NCI-H2029 treated with DMSO at 0.1 percent for 48 hours (cell line): ENCODE measurements at places on chromosomes 6 and 20.

DNA sequence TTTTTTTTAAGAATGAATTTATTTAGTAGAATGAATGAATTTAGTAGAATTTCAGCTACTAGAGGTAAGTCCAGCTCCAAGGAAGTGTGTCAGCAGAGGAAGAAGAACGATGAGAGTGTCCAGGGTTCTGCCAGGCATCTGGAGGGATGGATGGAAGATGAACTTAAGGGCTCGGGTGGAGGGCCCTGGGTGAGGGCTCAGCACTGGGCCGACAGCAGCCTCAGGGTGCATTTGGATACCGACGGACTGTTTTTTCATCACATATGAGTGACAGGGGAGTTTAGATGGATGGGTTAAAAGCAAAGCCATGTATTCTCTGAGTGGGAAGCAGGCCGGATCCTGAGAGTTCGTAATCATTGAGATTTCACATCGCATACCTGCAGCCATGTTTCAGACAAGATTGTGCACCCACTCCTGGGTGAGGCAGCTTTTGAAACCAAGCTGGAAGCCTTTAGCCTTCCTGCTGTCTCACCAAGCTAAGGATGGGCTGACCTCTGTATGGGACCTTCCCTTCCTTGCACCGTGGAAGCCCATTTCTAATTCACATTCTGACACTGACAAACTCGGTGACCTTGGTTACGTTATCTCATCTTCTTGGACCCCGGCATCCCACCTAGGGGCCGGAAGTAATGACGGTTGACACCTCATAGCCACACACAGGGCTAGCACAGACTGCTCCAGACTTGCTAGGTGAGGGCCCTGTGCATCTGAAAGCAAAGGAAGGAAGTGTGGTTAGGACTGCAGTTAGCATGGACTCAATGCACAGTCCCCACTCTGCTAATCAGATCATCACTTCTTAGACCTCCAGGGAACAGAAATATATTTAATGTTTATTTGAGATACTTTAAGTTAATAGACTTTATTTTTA, 228.5 kb downstream of the SLC24A3 start:
- DNase-seq = no peak

- no peak for DNase-seq
Measured at GRCh38 chr20:13613917-13614316, 24.8 kb downstream of the TASP1 start.

GRCh38 chr6:88982720-88983119, 19.3 kb upstream of the RNGTT start:
- peak; percentile 54 for DNase-seq

DNA sequence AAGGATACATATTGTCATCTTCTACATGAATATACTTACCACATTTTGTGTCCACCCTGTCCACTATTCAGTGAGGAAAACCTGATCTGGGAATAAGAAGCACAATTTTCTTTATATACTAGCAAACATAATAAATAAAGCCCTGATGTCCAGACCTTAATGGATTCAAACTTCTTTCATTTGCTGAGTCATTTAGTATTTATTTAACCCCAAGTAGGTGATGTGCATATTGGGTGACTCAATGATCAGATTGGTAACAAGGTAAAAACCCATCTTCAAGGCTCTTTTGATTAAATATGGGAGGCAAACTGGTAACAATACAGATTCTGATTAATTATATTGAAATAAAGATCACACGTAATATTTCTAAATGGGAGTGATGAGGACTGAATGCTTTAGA, 1159.8 kb upstream of the EYS start:
- DNase-seq = no peak

GRCh38 chr20:37669062-37669772, 24.6 kb upstream of the CTNNBL1 start:
- DNase-seq = no peak

DNA sequence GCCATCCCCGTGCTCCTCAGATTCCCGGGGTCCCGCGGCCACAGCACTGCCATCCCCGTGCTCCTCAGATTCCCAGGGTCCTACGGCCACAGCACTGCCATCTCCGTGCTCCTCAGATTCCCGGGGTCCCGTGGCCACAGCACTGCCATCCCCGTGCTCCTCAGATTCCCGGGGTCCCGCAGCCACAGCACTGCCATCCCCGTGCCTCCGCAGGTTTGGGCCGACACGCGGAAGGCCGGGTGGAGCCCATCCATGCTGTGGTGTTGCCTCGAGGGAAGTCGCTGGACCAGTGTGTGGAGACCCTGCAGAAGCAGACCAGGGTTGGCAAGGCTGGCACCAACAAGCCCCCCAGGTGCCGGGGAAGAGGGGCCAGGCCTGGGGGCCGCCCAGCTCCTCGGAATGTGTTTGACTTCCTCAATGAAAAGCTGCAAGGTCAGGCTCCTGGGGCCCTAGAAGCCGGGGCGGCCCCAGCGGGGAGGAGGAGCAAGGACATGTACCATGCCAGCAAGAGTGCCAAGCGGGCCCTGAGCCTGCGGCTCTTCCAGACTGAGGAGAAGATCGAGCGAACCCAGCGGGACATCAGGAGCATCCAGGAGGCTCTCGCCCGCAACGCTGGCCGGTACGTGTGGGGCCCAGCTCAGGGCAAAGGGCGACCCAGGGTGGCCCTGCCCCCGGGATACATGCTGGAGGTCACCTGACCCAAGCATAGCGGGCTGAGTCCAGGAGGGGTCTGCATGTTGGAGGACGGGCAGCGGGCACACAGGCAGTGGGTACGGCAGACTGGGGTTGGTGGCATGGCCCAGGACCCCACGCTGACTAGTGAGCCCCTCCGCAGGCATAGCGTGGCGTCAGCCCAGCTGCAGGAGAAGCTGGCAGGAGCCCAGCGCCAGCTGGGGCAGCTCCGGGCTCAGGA, 1.3 kb upstream of the LIME1 start:
- no peak for DNase-seq

DNA sequence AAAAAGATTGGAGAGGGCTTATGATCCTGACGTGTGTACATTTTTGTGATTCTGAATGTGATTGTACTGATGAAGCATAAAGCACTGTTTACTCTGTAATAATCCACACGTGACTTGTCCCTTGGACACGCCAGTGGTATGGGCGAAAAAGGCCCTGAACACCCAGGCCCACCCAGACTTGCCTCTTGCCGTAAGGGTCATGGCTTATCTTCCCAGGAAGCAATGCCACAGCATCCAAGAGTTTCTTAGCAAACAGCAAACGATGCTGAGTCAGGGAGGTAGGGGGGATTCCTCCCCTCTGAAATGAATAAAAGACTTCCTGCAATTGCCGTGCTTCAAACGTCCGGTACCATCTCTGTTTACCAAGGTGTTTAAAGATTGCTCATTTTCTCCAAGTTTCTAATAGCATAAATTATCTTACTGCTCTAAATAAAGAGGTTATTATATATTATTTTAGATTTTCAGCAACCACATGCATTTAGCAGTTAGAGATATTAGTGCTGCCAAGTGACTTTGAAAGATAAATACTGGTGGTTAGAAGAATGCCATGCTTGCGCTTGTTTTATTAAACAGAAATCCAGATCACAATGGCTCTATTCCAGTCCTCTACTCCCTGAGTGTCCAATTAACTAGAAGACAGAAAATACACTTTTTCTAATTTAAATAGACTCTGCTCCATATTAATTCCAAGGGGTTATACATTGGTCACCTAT, 212.8 kb upstream of the CST7 start:
- no peak for DNase-seq

DNA sequence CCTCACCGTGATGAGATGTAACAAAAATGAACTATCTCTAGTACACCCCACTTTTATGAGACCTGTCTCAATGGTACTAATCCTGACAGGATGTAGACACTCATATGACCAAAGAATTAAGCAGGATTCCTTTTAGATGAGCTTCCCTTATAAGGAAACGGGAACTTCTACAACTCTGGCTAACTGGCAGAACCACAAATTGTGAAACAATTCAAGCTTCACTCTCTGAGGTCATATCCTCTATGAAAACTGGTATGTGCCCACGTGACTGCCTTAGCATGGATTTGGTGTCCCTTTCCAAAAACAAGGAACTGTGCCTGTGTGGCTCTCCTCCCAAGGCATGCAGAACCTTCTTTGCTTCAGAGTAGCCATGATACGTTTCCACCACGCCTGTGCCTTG, 14.1 kb upstream of the CPNE5 start:
- DNase-seq = no peak

DNA sequence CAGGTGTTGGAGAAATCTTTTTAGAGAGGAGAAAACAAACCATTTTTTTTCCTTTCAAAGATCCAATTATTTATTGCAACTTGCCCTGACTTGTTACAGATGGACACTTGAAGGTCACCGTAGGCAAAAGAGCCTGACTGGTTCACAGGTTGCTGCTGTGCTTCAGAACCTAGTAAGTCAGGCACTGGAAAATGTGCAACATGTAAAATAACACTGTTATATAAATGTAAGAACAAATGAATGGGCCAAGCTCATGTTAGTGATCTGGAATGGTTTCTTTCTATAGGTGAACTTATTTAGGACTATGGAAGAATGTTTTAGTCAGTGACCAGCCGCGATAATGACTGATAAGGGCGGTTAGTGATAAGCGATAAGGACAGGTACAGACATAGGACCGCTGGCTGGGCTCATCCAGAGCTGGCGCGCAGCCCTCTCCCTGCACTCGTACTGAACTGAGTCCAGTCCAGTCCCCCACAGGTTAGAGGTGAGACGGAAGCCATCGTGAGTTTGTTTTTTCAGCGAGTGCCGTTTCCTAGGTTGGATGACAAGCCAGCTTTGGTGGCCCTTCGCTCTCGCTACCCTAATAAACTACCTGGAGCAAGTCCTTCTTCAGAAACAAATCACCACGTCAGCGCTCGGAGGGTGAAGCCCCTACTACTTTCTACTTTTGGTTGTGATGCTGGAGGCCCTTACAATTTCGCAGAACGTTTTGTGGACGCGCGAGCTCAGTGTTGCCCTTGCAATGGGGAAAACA, 94.4 kb upstream of the PRDM1 start:
- no peak for DNase-seq

DNA sequence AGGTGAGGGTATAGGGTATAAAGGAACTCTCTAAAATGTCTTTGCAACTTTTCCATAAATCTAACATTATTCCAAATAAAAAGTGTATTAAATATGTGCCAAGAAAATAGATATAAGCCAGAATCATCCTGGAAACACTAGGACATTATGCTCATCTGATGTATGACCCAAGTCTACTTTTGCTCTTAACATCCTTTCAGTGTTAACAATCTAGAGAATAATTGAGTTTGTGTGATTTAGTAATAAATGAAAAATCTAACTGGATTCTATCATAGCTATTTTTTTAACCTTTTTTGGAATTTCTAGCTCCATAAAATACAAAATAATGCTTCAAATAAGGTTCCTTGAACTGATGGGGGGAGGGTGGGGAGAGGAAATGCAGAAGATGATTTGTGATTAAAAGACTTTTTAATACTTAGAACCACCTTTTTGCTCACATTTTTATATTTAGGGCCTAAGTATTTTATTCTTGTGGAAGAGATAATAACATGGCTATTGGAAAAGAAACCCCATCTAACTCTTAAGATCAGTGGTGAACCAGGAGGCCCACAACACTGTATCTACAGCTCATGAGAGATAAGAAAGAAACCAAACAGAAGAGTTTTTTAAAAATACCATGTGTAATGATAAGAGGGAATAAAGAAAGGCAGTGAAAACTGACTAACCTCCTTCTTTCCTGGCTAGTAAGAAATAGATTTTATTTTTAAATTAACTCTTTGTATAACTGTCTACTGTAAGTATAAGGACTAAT, 68.5 kb downstream of the PDSS2 start:
- DNase-seq = no peak

GRCh38 chr6:109237077-109237985, 142.0 kb downstream of the CEP57L1 start:
- no peak for DNase-seq

GRCh38 chr6:98835149-98836024, 1.0 kb downstream of the POU3F2 start:
- DNase-seq = no peak

DNA sequence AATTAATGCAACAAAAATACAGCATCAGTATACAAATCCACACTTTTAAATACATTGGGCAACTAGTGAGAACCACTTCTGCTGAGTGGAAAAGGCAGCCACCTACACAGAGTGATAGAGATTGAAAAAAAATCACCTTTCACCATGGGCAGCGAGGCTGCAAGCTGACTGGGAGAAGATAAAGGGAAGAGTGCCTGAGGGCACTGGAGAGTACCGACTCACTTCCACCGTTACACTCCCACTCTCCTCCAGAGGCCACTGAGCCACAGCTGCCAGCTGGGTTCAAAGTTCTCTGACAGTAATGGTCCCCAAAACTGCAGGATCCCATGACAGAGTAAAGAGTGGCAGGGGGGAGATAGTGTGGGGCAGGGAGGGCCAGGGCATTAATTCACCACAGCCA, 24.1 kb downstream of the PXT1 start:
- DNase-seq = no peak

- DNase-seq = no peak
Measured at GRCh38 chr6:34912715-34913464, 23.8 kb downstream of the ANKS1A start.

DNA sequence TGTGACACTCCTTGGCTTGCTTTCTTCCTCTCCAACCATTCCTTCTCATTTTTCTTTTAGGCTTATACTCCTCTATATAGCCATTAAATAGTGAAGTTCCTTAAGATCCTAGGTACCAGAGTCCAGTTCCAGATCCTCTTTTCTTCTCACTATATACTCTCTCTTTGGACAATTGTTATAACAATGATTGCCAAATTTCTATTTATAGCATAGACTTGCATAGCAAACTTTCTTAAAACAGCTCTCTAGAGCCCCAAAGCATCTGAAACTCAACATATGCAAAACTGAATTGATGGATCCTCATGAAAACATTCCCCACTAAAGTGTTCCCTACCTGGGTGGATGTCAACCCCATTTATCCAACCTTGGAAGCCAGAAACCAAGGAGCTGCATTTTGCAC, 13.4 kb downstream of the PHIP start:
- DNase-seq = no peak

DNA sequence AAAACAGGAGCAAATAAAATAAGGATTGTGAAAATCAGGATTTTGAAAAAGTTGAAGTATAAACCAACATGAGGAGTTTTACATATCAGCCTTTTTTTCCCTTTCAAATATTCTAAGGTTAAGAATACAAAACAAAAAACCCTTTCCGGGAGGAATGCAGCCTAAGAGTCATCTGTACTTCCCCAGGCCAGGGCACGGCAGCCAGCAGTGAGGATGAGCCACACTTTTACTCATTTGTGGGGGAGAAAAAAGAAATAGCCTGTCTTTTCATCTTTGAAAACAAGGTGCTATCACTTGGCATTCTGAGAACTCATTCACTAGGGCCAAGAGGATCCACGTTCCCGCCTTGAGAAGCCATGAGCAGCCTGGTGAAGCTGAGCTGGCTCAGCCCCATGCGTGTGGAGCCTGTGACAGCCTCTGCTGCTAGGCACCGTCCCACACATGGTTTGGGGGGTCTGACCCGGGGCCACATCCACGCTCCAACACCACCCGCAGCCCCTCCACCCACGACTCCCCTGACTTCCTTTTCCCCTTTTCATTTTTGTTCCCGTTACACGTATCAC, 11.2 kb downstream of the SLC22A1 start:
- DNase-seq = no peak
